Activated CD4-positive, alpha-beta T cell treated with anti-CD3 and anti-CD28 coated beads for 36 hours (primary cell): ENCODE measurements at places on chromosomes 11 and 22. TPM values are rescaled to one million over a fixed set of nuclear protein-coding genes. Genes with fewer than 3 reads are reported as not detected.

DNA sequence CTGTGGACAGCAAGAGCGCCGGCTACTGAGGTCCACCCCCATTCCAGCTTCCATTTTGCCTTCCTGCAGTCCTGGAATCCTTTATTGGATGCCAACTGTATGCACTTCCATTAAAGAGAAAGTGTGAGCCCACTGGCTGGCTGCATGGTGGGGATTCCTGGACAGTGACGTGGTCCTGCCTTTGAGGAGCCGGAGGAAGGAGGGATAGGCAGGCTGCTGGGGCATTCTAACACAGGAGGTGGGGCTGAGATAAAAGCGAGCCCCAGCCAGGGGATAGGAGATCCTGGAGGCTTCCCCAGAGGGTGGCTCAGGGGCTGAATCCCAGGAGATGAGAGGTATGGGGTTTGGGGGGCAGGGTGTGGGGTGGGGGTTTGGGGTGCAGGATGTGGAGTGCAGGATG lies 984.7 kb downstream of the BRD1 start:
- DNase-seq = no peak

OR51B5 gene
- total RNA-seq = not detected

- DNase-seq = no peak
These were observed 67.3 kb upstream of the KCNQ1OT1 start for GRCh38 chr11:2767071-2767470.

- DNase-seq = no peak
These were observed 13.1 kb downstream of the ZBED5 start for GRCh38 chr11:10844796-10845195.

LGR4 gene
- 0.19 TPM for total RNA-seq

- DNase-seq = no peak
These were observed 16.4 kb upstream of the GRAMD1B start for GRCh38 chr11:123413636-123414035.

DNA sequence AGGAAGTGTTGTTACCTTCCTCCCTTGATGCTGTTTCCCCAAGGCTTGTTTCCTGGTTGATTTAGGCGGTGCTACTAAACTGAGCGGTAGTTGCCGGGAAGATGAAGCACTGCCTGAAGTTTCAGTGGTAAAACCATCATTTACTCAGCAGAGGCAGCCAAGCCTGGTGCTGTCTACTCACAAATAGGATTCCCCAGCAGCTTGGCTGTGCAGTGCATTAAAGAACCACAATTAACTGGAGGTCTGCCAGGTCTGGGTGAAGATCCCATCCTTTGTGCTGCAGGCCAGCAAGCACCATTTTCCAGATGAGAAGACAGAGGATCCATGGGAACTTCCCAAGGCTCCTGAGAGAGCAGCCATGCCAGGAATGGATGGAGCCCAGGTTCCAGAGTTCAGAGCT lies 231.9 kb upstream of the E2F8 start:
- no peak for DNase-seq

DNA sequence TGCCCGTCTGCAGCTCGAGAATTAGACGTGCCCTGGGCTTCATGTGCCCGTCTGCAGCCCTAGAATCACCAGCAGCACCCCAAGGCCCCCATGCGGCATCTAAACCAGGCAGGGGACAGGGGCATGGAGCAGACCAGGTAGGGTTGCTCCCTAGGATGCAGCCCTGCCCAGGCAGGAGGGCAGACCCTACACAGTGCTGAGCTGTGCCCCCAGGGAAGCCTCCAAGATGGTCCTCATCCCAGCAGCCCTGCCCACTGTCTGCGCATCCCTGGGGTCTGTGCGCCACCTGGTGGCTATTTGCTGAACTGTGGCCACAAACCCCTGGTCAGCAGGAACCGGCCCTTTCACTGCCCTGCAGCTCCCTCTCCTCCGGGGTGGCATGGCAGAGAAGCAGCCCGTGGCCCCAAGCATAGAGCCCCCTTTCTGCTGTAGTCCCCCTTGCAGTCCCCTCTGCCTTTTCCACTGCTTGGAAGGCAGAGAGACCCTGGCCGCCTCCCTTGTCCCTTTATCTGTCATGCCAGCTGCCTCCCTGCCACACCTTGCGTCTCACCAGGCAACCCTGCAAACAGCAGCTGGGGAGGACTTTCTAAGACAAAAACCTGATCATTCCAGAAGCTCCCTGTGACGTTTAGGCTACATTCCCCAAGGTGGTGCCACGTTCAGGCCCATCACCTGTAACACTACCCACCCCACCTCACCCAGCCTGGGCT lies 86.6 kb downstream of the KCNQ1 start:
- DNase-seq = peak; percentile 81

DNA sequence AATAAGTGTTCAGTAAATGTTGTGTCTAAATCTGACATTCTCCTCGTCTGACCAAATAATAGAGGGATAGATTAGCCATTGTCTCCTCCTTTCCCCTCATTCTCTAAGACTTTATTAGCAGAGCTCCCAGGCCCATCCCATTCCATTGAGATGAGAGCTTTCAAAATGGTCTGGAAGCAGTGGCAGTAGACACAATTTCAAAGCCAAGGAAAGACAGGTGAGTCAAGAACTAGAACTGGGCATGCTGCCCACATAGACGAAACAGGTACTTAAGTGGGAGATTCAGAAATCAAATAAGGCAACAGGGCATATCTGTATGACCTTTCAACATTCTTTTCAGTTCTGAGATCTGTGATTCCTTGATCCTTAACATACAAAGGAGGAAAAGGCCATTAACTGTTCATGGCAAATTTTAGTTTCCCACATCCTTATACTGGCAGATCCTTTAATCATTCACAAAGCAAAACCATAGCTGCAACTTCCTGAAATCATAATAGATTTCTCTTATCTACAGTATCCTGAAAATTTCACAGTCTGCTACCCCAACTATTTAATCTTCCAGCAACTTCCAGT lies 96.6 kb upstream of the KCNA4 start:
- no peak for DNase-seq

- no peak for DNase-seq
These were observed 67.3 kb downstream of the HIPK3 start for GRCh38 chr11:33324302-33324985.

DNA sequence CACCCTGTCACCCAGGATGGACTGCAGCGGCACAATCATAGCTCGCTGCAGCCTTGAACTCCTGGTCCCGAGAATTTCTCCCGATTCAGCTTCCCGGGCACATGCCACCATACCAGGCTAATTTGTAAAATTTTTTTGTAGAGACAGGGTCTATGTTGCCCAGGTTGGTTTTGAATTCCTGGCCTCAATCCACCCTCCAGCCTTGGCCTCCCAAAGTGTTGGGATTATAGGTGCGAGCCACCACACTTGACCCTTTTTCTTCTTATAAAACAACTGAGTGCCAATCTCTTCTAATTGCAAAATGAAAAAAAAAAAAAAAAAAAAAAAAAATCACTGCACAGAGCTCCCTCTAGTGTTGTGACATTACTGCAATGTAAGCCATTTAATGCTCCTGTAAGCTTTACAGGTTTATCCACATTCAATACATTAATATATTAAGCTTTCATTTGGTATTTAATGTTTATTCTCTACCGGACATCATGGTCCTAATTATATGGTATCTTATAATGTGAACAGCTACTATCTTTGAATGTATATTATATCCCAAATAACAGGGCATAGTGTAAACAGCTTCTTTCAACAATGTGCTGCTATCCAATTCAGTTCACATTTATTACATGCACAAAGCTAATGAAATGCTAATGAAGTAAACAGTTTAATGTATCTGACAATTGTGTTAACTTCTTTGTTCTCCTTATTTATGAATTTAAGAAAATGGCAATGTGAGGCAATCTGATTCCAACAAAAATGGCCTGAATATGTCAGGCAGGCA lies 44.6 kb downstream of the COPB1 start:
- no peak for DNase-seq

HORMAD2 gene
- not detected for total RNA-seq

DNA sequence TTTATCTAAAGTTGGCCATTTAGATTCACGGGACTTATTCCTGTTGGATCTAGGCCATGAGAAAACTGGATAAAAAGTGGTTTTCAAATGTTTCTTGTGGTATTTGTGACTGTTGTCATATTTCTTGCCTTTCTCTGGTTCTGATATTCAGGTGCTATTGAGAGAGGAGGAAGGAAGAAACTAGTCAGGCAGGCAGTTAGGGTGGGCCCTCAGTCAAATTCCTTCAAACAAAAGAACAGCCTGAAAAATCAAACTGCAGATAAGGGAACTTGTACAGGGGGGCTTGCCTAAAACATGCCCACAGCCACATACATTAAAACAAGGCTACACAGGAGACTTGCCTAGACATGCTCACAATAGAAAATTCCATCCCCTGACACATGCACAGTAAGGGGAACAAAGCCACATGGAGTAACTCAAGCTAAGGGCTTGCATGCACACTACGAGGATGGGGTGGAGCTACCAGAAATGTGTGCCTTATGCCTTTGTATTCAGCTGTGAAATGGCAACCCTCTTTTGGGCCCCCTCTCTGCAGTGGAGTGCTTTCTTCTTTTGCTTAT lies 18.2 kb downstream of the NCR3LG1 start:
- DNase-seq = no peak

- no peak for DNase-seq
These were observed 24.6 kb downstream of the ATXN10 start for GRCh38 chr22:45696227-45696626.

GRCh38 chr22:29563652-29564460 lies 10.3 kb upstream of the THOC5 start:
- no peak for DNase-seq

DNA sequence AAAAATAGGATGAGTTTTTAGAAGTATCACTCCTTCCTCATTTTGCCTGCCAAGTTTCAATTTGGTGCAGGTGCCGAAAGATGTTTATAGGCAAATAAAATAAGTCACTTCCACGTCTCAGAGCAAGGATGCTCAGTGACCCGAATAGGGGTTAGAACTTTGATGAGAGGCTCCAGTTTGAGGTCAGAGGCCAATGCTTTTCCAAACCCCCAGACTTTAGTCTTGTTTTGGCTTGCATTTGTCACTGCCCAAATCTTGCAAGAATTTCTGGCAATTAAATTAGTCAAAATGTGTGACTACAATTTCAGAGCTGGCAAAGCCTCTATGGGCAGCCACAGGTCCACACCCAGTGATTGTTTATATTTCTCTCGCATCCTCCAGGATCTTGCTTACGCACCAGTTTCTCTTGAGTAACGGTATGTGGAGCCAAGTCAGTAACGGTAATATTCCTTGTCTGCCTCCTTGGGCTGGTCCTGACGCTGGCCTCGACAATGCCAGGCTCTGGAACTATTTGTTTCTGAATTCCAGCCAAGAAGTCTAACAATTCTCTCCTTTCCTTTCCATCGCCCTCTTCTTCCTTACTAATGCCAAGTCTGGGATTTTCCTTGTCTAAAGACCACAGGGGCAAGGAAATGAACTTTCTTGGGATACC lies 9.9 kb upstream of the NUP160 start:
- DNase-seq = no peak

GRCh38 chr11:129143335-129143734 lies 48.8 kb downstream of the ARHGAP32 start:
- no peak for DNase-seq

HTR3A gene
- not detected for total RNA-seq

TMEM135 gene
- total RNA-seq = 26.0 TPM

TMEM41B gene
- 29.3 TPM for total RNA-seq

DNA sequence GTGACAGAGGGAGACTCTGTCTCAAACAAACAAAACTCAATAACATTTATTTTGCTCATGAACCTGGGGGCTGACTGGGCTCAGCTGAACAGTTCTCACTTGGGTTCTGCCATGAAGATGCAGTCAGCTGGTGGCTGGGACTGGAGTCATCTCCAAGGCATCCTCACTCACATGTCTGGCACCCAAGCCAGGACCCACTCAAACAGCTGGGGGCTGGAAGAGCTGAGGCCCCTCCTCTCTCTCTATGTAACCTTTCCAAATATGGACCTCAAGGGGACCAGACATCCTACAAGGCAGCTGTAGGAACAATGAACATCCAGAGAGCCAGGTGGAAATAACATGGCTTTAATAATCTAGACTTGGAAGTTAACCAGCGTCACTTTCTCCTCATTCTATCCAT lies 16.8 kb downstream of the HSPA8 start:
- no peak for DNase-seq

DNA sequence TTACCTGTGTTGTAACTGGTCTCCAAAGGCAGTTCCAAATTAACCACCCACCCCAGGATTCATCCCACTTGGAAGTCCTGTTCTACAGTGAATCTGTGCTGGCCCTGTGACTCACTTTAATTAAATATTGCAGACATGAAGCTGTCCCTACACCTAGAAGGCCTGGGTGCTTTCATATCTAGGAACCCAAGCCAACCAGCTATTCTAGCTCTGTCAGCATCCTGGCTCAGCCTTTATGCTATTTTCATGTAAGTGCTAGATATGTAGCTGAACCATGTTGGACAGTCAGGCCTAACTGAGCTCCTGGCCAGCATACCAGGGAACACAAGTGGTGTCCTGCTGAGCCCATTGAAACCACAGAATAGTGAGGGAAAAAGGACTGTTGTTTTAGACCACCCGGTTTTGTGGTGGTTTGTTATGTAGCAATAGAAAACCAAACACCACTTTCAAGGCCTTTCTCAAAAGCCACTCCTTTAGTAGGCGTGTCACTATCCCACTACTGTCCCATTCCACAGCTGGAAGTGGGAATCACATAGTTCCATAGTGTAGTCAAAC lies 30.3 kb downstream of the CNTF start:
- DNase-seq = no peak

- DNase-seq = no peak
These were observed 492.7 kb downstream of the BRD1 start for GRCh38 chr22:49334976-49335375.

GDPD4 gene
- not detected for total RNA-seq

- no peak for DNase-seq
These were observed 247.8 kb downstream of the NTM start for GRCh38 chr11:131618201-131618600.

EML3 gene
- total RNA-seq = 101 TPM

DNA sequence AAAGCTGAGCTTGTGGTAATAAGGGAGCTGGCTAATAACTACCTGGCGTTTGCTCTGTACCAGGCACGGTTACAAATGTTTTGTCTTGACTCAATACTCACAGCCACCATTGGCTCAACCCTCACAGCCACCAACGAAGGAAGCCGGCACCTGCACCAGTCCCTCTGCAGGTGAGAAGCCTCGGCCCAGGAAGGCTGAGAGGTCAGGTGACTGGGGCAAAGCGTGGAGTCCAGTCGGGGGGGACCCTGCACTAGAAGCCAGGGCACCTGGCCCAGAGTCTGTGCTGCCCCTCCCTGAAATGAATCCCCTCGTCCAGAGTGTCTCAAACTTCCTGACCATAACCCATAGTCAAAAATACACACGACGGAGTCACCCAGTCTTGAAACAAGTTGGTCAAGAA lies 90.1 kb downstream of the PHF21B start:
- no peak for DNase-seq
